ENCODE measurements at places on chromosomes 11 and 22.

- no peak for DNase-seq
Measured at GRCh38 chr22:43750751-43751150, 61.4 kb downstream of the EFCAB6 start.

- DNase-seq: peak; percentile 36
Measured at GRCh38 chr11:73969991-73970800, 12.4 kb downstream of the UCP2 start.

- no peak for DNase-seq
Measured at GRCh38 chr11:81033779-81034540, 1593.1 kb upstream of the TENM4 start.

DNA sequence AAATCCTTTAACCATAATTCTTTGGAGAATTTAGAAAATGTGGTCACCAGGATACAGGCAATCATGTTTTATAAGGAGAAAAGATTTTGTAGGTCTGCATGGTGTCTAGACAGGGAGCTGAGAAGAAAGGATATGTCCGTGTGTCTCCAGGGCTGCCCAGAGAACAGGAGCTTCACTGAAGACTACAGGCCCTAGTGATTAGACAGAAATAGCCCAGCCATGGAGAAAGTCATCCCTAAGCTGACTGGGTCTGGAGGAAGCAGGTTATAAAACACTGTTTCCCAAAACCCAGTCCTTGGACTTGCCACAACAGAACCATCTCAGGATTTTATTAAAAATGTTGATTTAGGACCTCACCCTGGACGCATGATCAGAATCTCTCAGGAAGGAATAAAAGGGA lies 84.4 kb downstream of the GALNT18 start:
- no peak for DNase-seq

DNA sequence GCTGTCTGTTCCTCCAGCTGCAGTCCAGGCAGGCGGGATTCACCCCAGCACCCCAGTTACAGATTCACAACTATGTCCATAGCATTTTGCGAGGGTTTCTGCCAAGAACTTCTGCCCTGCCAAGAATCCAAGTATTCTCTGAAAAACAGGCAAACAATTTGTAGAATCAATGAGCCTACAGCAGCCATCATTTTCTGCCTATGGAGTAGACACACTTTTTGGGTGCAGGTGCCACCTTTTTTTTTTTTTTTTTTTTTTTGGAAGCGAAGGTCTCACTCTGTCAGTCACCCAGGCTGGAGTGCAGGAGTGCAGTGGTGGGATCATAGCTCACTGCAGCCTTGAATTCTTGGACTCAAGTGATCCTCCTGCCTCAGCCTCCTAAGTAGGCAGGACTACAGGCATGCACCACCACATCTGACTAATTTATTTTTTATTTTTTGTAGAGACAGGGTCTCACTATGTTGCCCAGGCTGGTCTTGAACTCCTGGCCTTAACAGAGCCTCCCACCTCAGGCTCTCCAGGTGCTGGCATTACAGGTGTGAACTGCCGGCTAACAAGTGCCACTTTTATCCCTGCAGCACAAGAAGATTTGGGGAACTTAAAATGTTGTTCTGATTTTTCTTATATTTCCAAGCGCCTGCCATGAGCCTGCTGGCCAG lies 195.1 kb downstream of the SNX19 start:
- DNase-seq: no peak

DNA sequence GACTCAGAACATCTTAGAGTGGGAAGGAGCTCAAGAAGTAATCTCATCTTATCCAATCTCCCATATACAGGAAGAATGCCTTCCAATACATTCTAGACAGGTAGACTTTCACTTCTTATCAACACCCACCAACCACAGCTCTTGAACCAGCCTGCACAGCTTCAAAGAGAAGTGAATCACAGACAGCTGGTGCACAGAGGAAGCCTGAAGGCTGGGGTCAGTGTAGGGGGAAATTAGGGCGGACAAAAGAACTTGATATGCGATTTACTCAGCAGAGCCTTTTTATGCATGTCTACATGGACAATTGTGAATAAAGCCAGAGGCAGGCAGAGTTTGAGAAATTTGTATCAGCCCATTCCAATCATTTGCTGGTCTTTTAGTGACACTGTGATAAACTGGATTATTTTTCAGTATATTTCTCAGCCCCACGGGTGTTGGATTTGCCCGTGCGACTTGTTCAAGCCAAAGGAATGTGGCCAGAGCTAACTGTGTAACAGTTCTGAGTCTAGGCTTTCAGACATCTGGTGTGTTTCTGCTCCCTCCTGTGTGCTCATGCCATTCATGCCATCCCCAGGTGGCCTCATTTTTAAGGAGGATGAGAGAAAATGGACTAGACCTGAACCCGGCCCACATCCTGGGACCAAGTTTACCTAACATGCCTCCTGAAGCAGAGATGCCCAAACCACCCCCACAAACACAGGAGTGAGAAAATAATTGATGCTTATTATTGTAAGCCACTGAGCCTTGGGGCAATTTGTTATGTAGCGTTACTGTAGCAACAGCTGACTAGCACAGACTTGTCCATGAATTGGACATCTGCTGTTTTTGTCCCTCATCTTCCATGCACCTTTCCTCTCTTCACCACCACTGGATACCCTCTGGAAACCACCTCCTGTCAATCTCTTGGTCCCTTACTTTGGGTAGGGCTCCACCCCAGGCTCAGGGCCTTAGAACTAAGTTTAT lies 137.5 kb upstream of the HSD17B12 start:
- DNase-seq: no peak

- DNase-seq: no peak
Measured at GRCh38 chr11:47132490-47132889, 44.2 kb downstream of the ARFGAP2 start.

DNA sequence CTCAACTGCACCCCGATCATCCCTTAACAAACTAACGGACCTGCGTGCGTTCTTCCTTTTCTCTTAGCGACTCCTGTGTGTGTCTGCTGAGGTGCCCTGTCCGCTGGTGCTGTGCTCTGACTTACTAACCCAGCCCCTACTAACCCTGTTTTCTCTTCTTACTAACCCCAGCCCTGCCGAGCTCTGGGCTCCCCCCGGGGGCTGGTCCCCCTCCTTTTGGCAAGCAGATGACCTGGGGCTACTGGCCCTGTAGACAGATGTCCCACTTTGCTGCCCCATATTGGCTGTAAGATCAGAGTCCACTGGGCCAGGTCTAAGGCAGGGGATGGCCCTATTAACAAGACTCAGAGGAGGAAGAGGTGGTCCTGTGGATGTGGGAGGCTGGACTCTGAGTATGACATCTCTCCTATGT lies 14.7 kb downstream of the MIAT start:
- peak; percentile 47 for DNase-seq

- DNase-seq: no peak
Measured at GRCh38 chr11:16900491-16900890, 113.7 kb downstream of the PLEKHA7 start.

GRCh38 chr11:95485115-95485900 lies 254.3 kb upstream of the SESN3 start:
- no peak for DNase-seq

- no peak for DNase-seq
Measured at GRCh38 chr22:40396882-40397281, 26.5 kb downstream of the SGSM3 start.

DNA sequence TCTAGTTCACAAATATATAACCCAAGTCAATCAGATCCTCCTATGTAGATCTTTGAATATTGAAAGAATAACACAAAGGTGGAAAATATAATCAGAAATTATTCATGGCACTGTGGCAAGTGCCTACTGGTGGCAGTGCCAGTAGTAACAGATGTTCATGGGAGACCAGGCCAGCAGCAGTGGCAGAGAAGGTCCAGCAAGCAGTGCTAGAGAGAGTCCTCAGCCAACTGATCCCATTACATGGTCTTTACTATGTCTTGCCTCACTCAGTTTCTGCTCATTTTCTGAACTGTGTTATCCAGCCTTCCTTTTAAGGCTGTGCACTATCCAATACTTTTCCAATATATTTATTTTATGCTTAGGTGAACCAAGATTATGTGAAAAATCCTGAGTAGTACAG lies 124.9 kb downstream of the MRTFA start:
- DNase-seq: no peak

DNA sequence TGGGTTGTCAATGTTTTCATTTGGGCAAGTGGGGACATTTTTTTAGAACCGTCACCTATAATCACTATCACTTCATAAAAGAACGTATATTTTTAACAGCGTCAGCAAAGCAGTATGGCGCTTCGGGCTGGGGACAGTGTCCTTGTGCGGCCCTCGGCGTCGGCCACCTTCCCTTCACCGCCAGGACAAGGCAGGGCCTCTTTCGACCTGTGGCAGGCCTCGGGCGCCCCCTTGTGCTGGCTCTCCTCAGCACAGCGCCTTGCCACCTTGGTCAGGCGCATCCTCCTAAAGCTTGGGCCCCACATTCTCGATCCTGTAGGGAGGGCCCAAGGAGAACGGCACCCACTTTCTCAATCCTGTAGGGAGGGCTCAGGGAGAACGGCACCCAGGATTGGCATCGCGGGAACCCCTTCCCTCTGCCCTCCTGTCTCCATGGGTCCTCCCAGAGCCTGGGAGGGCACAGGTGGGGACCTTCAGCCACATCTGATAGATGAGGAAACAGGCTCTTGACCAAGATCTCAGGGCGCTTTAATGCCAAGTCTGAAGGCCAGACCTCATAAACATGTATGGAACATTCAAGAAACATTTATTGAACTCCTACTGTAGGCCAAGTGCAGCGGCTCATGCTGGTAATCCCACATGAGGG lies 11.5 kb upstream of the FADD start:
- peak; percentile 75 for DNase-seq

- no peak for DNase-seq
Measured at GRCh38 chr11:134995741-134996140, 583.7 kb upstream of the B3GAT1 start.

DNA sequence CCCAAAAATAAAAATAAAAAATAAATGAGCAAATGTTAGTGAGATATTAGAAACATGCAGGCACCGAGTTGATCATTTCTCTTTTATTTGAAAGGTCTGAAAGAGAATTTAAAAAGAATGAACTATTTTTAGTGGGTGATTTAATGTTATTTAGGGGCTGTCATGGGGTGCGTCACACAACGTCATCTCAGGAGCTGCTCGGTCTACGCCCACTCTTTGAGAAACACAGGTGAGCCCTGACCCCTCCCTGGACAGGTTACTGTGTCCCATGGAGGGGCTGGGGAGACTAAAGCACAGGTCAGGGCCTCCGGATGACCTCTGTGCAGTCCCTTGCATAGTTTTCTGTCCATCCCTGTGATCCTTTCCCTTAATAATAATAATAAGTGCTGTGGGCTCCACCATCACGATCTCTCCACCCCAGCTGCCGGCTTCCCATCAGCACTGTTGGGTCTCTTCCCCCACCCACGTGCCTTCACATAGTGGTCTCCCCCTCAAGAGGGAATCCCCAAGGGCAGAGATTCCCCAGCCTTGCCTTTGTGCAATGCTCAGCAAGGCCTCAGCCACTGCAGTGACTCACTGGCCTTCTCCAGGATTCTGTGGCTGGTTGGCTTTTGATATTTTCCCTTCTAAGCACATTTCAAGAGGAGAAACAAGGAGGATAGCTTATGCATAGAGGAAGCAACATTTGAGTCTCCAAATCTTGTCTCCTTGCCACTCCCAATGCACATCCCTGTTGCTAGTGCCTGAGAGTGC lies 159.9 kb downstream of the TTC17 start:
- DNase-seq: no peak

- peak; percentile 71 for DNase-seq
Measured at GRCh38 chr11:96267496-96268032, 75.4 kb downstream of the MAML2 start.

GRCh38 chr22:44085743-44086270 lies 61.7 kb downstream of the PARVB start:
- DNase-seq: peak; percentile 22

- DNase-seq: no peak
Measured at GRCh38 chr22:38524429-38524828, 18.3 kb upstream of the DDX17 start.

GRCh38 chr22:37193629-37194191 lies 5.7 kb upstream of the C1QTNF6 start:
- DNase-seq: peak; percentile 67

- DNase-seq: no peak
Measured at GRCh38 chr11:32435511-32435941, at the start of gene WT1. Gene WT1 (minus strand): TSS chr11:32435539.

DNA sequence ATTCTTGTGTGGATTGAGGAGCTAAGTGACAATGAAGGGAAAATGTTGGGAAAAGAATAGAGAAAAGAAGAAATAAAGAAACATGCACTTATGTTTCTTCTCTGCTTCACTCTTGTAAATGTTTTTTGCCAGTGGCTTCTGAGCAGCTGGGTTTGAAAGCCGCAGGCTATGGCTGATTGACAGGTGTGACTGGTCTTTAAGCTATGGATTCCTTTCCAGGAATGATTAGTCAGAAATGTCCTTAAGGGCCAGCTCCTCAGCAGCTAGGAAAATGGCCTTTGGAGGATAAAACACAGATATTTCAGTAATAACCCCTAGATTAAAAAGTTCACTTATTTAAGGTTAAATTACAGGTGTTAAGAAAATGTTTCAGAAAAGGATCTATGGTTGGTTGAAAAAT lies 6.5 kb upstream of the USP28 start:
- no peak for DNase-seq

DNA sequence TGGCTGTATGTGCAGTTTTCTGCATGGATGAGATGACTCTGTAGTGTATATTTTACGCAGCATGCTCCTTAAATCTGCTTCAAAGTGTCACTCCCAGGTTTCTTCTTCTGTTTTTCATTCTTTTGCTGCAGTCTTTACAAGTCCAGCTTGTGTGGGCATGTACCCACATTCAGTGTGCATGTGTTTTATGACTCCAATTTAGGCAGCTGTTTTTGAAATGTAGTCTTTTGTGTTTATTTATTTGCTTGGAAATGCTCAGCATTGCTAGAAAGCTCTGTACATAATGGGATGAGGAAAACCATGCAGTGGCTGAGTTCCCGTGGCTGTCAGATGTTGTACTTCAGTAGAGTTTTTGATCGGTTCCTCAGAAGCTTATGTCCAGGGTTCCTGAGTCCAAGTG lies 138.5 kb downstream of the ARHGAP42 start:
- no peak for DNase-seq

- DNase-seq: no peak
Measured at GRCh38 chr11:124760205-124760652, 1.9 kb downstream of the ESAM start.

GRCh38 chr11:68989936-68990606 lies 9.3 kb upstream of the MRGPRD start:
- peak; percentile 27 for DNase-seq

DNA sequence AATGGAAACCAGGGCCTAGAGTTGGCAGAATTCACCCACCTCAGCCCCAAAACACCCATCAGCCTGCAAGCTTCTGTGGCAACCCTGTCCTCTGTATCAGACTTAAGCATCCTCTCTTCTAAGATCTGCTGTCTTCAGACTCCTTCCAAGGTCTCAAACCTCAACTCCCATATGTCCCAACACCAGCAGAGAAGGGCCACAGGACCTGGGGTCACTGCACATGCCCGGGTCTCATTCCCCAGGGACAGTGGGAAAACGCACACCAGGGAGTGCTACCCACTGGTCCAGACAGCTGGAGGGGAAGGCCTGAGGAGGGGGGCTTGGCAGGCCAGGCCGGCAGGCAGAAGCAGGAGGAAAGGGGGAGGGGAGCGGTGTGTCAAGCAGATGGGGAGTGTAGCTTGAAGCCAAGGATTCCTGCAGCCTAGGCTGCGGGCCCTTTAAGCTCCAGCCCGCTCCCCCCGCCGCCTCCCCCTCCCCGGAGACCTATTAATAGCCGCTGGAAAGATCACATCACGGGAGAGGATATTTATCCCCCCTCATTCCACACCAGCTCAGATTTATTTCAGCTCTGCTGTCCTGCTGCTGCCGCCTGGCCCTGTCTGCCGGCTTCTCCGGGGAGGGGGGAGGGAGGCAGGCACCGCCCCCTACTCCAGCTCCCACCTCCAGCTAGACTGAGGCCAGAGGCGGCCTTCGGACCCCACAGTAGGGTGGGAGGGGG lies 16.7 kb downstream of the BCL9L start:
- DNase-seq: no peak

Data from activated CD4-positive, alpha-beta memory T cell treated with anti-CD3 and anti-CD28 coated beads for 36 hours (primary cell).